Activated CD4-positive, alpha-beta memory T cell treated with anti-CD3 and anti-CD28 coated beads, Interleukin-2, amount 10 ng/mL, durations not matched to agents 7 days and 5 days (primary cell): ENCODE measurements at places on chromosomes 2 and 18. TPM values are rescaled to one million over a fixed set of nuclear protein-coding genes. Genes with fewer than 3 reads are reported as not detected.

RESP18 gene
- total RNA-seq, result not detected

SOS1 gene
- total RNA-seq, result 254 TPM

TTC27 gene
- total RNA-seq, result 11.2 TPM

TTC32 gene
- 34.8 TPM for total RNA-seq
